NCI-H510A treated with DMSO at 0.1 percent for 48 hours (cell line): ENCODE measurements at places on chromosomes 6 and 20.
A peak's percentile ranks its signal among the peaks of the same experiment; 100 is the strongest.

- no peak for DNase-seq
Observed at GRCh38 chr6:82396964-82397751, 33.5 kb downstream of the TPBG start.

GRCh38 chr6:137265561-137266308, 46.5 kb upstream of the IFNGR1 start:
- DNase-seq = no peak

DNA sequence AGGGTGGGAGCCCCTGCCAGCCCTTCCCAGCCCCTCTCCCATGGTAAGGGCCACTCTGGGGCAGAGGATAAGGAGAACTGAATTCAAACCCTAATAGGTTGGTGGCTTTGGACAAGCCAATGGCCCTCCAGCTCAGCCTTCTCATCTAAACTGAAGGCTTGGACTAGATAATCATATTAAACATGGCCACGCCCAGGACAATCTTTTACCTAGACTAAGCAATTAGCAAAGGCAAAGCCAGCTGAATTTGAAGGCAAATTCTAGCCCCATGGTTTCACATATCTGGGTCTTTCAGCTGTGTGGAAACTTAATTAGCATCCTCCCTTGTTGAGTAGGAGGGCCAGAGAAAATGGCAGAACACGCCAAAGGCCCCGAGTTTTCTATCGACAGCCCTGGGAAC, 10.7 kb downstream of the SLC22A23 start:
- no peak for DNase-seq

DNA sequence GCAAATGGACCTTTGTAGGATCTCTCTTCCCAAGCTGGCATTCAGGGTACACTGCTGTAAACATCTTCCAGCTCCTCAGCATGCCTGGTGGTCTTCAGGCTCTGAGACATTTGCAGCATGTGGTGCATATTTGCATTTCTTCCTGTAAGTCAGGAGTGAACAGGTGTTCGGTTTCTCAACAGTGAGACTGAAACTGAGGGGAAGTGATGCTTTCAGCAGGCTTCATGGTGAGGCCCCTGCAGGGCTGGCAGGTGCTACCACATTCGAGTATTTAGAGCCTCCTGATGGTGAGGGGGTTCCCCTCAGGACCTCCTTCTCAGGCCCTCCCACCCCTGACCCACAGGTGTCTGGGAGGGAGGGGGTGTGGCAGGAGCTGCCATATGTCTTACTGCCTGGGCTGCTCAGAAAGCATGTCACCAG, 15.1 kb downstream of the MYBL2 start:
- peak; percentile 53 for DNase-seq

- DNase-seq = no peak
Observed at GRCh38 chr20:33696448-33696847, 10.3 kb upstream of the E2F1 start.

- DNase-seq = no peak
Observed at GRCh38 chr6:55543633-55544309, 35.2 kb downstream of the HMGCLL1 start.

DNA sequence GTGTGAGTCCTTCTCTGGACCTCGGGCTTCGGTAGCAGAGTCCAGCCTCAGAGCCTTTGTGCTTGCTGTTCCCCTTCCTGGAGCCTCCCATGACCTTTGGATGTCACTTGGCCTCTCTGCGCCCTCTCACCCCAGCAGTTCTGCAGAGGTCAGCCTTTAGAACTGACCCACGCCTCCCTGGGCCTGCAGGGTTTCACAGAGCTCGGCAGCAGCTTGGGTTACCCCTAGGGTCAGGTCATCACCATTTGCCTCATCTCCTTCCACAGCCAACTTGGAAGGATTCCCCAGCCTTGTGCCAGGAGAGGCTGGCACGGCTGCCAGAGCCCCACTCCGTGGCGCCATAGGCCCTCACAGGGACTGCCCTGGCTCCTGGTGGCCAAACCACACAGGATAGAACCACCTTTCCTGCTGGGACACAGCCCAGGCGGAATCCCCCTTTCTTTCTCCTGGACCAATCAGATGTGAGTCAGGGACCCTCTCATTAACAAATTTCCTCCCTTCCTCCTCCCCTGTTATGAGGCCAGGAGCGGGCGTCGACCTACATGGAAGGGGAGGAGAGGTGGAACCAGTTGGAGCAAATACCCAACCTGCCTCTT, 13.9 kb upstream of the SIRPA start:
- DNase-seq = no peak

GRCh38 chr6:159913862-159914564, 23.2 kb downstream of the MAS1 start:
- no peak for DNase-seq

DNA sequence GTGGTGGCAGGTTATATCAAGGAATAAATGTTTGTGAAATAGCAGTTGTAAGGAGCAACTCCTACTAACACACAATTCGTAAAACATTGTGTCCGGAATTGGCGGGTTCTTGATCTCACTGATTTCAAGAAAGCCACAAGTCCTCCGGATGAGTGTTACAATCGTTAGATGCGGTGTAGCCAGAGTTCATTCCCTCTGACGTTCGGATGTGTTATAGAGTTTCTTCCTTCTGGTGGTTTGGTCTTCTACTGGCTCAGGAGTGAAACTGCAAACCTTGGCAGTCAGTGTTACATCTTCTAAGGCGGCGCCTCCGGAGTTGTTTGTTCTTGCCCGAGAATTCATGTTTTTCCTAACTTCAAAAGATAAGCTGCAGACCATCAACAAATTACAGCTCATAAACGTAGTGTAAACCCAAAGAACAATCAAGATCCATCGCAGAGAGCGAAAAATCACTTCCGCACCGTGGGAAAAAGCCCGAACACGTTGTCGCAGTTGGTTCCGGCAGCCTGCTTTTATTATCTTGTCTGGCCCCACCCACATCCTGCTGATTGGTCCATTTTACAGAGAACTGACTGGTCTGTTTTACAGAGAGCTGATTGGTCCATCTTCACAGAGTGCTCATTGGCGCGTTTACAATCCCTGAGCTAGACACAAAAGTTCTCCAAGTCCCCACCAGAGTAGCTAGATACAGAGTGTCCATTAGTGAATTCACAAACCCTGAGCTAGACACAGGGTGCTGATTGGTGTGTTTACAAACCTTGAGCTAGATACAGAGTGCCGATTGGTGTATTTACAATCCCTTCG, 58.2 kb downstream of the TRIM27 start:
- DNase-seq = no peak

GRCh38 chr6:88612631-88613030, 350.8 kb downstream of the RNGTT start:
- no peak for DNase-seq

- no peak for DNase-seq
Observed at GRCh38 chr20:14634665-14635064, 297.3 kb upstream of the FLRT3 start.

DNA sequence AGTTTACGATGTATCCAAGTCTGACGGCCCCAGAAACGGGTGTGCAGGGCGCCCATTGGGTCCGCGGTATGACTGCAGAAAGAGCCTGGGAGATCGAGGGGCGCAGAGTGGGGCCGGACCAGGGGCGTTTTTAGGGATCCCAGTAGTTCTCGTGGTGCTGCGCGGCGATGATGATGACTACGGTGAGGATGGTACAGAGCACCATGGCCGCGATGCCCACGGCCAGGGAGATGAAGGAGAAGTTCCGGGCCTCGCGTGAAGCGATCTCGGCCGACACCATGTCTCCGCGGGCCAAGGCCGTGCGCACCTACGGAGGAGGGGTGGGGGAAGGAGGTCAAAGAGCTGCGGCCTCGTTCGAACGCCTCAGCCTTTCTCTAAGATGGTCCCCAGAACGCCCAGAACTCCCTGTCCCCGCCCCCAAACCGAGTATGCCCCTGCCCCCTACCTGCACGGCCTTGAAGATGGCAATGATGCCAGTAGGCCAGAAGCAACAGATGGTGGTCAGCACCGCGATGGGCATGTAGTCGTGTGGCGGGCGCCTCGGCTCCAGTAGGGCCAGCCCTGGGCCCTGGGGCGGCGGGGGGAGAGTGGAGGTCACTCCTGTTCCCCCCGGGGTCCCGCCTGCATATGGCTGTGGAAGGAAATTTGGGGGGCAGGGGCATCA, 2.5 kb downstream of the PRRT1 start:
- DNase-seq = no peak

DNA sequence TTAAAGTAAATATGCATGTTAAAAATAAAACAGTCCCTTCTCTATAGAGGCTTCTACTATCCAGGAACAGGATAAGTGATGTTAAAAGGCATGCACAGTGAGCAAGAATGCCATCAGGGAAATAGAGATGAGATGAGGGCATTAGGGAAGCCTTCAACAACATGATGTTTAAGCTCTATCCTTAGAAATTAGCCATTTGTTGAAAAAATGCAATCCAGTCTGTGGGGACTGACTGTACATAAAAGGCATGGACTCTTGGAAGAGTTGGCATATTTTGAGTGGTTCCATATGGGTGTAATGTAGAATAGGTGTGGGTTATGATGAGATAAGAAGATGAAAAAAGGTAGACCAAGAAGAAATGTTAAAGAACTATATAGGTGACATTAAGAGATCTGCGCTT, 5.8 kb downstream of the KIAA0319 start:
- no peak for DNase-seq

DNA sequence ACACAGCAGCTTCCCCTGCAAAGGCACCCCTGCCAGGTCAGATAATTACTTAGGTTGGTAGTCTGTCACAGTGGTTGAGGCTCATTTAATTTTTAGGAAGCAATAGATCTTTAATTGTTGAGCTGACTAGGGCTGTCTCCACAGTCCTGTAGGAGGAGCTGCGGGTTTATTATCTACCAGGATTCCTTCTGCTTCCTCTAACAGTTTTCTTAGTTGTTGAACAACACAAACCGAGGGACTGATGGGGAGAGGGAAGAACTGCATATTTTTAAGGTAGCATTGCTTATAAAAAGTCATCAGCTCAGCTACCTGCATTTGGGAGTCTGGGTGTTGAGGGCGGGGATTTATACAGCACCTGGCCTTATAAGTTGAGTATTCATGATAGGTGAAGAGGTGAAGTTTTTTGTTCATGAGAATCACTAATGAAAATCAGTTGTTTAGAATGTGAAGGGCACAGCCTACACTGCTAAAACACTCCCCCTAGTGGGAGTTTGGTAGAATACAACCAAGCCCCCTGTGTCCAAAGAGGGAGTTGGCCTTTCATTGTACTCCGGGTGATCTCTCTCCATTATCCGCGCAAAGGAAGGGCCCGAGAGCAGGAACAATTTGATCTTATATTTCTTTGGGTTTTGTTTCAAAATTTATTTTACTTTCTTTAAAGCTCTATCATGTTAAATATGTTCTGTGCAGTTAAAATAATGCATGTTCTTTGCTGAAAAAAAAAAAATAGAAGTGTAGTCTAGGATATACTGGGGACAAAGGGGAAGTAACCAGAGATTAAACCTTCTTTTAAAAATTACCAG, 69.6 kb downstream of the SSR1 start:
- DNase-seq = peak; percentile 73

DNA sequence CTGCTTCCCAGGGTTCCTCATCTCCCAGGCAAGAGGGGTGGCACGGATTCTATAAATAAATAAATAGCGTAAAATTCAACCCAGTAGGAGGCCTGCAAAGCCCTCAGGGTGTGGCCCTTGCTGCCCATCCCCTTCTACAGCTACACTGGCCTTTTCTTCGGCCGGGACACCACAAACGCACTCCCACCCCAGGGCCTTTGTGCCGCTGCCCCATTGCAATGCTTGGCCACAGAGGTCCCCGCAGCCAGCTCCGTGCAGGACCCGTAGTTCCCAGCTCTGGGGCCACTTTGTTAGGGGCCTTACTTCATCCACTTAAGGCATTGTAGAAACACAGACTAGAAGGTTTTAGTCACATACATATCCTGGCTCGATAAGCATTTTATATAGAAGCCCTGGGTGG, 151.2 kb downstream of the ERMARD start:
- no peak for DNase-seq

DNA sequence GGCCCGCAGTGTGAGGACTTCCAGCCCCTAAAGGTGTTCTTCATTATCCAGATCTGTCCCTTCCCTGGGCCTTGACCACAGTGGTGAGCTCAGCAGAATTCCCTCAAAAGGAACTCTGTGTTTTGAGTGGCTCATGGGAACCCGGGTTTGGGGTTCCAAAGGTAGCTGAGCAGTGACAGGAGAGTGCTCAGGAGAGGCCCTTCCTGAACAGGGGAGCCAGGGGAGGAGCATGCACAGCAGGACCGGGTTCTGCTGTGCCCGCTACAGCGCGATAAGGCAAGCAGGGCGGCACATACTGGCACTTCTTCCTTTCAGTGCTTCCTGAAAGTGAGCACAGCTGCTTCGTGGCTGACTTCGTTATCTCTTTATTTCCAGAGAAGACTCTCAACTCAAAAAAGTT, 88.3 kb downstream of the SSR1 start:
- DNase-seq = no peak

DNA sequence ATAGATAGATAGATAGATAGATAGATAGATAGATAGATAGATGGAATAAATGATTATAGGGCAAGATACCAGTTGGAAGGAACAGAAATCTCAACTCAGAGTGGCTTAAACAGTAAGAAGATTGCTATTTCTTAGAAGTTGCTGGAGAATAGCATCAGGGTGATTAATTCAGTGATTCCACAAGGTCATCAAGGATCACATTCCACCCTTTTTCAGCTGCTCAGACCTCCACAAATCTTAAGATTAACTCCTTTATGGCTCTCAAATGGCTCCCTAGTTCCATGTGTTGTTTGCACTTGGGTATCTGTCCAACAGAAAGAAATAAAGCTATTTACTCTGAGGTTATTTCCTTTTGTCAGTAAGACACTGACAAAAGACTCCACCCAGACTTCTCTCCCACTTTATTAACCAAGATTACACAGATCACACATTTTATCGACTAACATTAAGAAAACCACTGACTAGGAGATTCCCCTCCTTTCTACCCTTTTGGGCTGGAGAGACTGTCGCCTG, 68.3 kb upstream of the KIF16B start:
- no peak for DNase-seq

DNA sequence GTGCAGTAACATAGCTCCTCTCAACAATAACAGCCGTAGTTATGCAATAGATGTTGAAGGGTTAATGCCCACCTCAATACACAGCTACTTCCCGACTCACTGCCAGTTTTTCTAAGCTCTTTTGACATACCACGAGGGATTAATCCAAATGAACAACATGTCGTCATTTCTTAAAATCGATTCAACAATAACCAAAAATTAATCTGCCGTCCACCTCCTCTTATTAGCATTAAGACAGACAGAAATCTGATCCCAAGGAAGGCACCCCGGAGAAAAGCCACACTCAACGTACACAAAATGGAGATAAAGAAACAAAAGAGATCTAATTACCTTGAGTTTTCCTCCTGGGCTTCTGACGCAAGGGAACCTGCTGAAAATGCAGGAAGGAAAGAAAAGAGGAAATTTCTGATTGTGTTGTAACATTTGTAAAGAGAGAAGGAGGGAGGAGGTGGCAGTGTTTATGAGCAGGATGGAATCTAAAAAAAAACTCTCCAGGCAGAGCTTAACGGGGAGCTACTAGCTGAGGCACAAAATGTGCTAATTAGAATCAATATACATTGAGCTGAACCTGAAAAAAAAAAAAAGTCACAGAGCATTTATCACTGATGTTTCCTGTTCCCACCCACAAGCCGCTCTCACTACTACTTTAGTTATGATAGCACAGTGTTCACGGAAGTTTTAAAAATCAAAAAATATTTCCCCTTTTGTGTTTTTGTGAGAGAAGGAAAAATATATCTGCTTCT, 109.3 kb downstream of the IPCEF1 start:
- no peak for DNase-seq

GRCh38 chr6:29005183-29005885, at the start of gene ZNF311:
ZNF311 (minus strand) TSS chr6:29005315; CDS start chr6:29003954, 1,361 bp downstream.
- DNase-seq = no peak

- no peak for DNase-seq
Observed at GRCh38 chr6:116666869-116667268, 1.7 kb downstream of the ZUP1 start.

GRCh38 chr6:36329798-36330291, 6.8 kb downstream of the BNIP5 start:
- DNase-seq = no peak

GRCh38 chr20:39631557-39631956, 669.4 kb downstream of the DHX35 start:
- DNase-seq = peak; percentile 46
